ENCODE measurements at places on chromosomes 6 and 20.

- no peak for DNase-seq
Measured at GRCh38 chr6:5724911-5725310, 281.8 kb downstream of the NRN1 start.

DNA sequence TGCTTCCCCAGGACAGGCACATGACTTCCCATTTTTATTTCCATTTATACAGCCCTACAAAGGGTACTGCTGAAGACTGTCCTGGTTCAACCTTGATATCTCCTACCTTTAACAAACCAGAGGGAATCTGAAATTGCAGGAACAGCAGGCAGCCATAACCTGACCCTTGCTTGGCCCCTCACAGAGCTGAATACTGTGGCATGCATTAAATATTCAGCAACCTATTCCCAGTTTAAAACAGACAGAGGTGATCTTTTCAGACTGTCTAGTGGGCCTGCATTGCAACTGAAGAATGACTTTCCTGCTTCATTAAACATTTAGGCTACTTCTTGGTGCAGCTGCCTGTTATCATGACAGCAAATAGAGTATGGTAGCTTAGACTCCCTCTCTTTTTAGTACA is 76.8 kb upstream of the POPDC3 start:
- no peak for DNase-seq

DNA sequence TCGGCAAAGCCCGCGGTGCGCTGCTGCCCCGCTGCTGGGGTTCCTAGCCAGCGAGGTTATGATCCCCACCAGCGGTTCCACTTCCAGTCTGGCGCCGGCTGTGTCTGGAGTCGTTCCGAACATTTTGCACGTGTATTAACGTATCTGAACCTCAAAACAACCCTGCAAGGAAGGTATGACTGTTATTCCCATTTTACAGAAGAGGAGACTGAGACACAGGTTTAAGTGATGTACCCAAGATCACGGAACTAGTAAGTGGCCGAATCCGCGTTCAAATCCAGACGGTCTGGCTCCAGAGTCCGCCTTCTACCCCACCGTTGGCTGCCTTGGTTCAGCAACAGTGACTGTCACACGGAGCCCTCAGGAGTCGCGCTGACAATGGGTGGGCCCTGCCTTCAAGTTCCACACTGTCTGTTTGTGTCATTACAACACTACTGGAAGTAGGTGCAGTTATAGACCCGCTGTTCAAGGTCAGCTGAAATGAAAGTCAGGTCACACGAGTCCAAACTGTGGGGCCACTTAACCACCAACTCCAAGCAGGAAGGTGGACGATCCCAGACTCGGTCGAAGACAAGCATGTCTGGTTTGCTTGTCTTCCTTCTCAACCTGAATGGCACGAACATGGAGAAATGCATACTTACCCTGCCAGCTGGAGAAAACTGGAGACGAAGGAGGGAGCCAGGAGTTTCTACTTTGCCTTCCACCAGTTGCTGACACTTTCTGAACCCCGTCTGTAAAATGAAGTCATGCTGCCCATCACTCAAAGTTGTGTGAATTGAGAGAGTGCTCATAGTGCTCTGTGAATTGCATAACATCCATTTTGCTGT is 803 bp upstream of the SRXN1 start:
- DNase-seq, result no peak

GRCh38 chr20:57301026-57301425 is 28.6 kb upstream of the SPO11 start:
- no peak for DNase-seq

DNA sequence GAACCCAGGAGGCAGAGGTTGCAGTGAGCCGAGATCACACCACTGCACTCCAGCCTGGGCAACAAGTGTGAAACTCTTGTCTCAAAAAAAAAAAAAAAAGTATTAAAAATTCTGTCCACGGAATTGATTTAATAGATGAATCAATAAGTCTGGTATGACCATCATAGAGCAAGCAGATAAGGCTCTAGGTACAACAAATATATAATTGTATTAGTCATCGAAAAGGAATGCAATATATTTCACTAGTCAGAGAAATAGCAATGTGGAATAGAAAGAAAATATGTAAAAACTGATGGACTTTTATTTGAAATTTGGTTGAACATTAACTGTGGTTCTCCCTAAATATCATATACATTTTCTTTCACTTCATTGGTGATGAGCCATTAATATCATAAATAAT is 476.8 kb upstream of the AGPAT4 start:
- DNase-seq, result no peak

DNA sequence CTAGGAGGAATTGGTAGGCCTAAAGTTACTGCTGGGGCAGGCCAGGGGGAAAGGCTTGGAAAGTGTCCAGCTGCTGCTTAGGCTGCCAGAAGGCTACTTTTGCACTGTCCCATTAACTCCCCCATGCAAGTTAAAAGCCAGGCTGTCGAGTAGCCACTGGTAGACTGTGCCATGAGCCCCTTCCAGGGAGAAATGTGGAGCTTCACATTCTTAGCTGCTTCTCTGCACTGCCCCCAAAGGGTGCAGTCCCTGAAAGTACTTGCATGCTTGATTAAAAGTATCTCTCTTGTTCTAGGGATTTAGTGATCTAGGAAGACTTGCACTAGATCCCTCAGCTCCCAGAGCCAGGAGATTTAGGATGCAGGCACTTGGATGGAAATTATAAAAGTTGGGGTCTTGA is 57.3 kb downstream of the CDC5L start:
- DNase-seq, result no peak

DNA sequence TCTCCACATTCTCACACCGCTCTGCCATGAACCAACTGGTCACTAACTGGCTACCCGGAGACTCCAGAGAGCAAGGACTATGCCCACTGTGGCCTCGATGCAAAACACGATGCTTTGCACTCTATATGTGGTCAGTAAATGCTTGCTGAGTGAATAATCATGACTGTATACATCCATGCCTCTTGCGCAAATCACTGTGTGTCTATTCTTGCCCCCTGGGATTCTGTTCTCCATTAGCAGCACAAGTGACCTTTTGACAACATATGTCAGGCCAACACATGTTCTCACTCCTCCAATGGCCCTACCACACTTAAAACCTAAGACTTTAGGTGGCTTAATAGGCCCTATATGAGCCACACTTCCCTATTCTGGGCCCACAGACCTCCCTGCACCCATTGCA is 16.9 kb downstream of the KIF16B start:
- DNase-seq, result no peak
